ENCODE measurements at places on chromosomes 3 and 15. TPM values are rescaled to one million over a fixed set of nuclear protein-coding genes. Genes with fewer than 3 reads are reported as not detected.

CCDC39 gene
- not detected for total RNA-seq

TRIM42 gene
- not detected for total RNA-seq

PATL2 gene
- 0.13 TPM for total RNA-seq

GATM gene
- total RNA-seq, result 1.3 TPM

GRCh38 chr3:114874522-114874971 lies 272.5 kb downstream of the ZBTB20 start:
- DNase-seq, result no peak

GRCh38 chr3:87468938-87469337 lies 192.6 kb upstream of the POU1F1 start:
- peak; percentile 93 for DNase-seq

DNA sequence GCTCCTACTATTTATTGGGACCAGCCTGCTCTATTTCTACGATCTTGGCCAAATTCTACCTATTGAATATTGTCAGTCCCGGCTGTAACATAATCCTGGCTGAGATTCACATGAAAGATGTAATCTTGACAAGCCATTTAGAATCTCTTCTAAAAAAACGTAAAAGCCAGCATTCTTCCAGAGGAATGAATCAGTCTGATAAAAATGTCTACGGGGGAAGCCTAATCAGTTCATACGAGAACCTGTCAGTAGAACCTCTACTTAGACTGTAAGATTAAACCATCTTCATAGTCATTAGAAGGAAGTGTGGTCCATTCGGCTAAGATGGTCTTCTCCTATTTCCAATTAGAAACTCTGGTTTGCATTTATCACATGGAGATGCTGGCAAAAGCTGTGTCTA lies 147.2 kb upstream of the WNT5A start:
- DNase-seq, result no peak

GRCh38 chr3:152127058-152127457 lies 141.7 kb upstream of the MBNL1 start:
- DNase-seq, result no peak

DNA sequence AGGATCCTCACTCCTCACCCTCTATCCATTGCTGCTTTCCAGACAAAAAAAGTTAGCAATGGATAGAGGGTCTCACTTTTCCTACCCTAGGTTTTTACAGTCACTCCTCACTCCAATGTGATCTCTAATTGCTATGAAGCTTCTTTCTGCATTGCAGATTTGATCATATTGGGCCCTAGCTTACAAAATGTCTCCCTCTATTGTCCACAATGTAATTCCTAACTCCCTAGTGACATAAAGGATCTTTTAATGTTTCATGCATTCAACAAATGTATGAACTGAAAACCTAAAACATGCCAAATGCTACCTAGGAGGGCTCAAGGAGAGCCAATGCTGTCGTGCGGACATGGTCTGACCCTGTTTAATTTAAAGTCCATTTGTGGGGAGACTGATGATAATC lies 234.8 kb downstream of the CADM2 start:
- DNase-seq, result peak; percentile 43

Data from bronchial epithelial cell (primary cell).